ENCODE measurements at places on chromosomes 2 and 18.
A peak's percentile ranks its signal among the peaks of the same experiment; 100 is the strongest.

- no peaks in the 10 kb centered on the region for H3K27me3 ChIP-seq
- no peak for DNase-seq
- H3K27ac ChIP-seq, result no peak overlapping the region
- H3K4me3 ChIP-seq, result no peak overlapping the region
These were observed 35.6 kb downstream of the HK2 start for GRCh38 chr2:74869517-74869916.

DNA sequence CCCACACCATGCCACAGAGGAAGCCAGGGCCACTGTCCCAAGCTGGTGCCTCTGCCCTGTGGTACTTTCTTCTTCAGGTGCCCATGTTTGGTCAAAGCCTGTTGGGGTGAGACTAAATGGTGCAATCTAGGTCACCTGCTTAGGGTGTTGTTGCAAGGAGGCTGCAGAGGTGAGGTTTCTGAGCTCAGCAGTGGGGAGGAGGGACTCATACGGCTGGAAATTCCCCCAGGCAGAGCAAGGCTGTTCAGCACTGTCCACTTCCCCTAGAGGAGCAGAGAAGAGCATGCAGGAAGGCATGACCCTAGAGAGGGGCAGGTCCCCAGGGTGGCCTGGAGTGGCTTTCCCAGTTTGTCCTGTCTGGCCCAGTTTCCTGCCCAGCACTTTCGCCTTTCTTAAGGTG is 211.0 kb downstream of the HAUS1 start:
- H3K4me3 ChIP-seq, result no peak overlapping the region
- H3K27me3 ChIP-seq, result no peaks in the 10 kb centered on the region
- H3K4me1 ChIP-seq, result no peaks in the 10 kb centered on the region
- H3K27ac ChIP-seq, result no peak overlapping the region

GRCh38 chr2:96201338-96201737 is 7.3 kb downstream of the STARD7 start:
- H3K4me3 ChIP-seq, result no peak overlapping the region
- peaks cover 38% of the 10 kb centered on the region for H3K4me1 ChIP-seq
- H3K27me3 ChIP-seq, result no peaks in the 10 kb centered on the region
- no peak for DNase-seq

DNA sequence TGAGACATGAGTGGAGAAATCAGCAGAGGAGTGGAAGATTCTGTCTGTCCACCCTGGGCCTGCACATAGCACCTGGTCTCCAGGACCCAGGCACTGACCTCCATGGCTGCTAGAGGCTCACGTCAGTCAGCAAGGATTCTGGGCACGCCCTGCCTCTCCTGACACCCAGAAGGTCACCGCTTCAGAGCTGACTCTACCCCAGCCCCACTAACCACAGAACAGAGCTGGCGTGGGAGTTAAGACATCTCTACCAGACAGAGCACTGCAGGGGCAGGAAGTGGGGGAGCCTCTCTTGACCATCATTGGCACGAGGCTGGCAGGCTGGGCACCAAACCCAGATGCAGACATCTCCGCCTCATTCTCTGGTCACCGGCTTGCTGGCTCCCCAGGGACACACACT is 3.0 kb downstream of the ADCY3 start:
- H3K27me3 ChIP-seq, result no peaks in the 10 kb centered on the region
- no peaks in the 10 kb centered on the region for H3K36me3 ChIP-seq
- DNase-seq, result no peak
- no peak overlapping the region for H3K4me3 ChIP-seq
- H3K4me1 ChIP-seq, result 0 out of 2 replicates have a peak, but pooled peaks cover 3% of the 10 kb centered on the region

GRCh38 chr2:222977121-222977520 is 74.9 kb upstream of the KCNE4 start:
- DNase-seq, result no peak
- no peaks in the 10 kb centered on the region for H3K4me1 ChIP-seq
- H3K27ac ChIP-seq, result no peak overlapping the region
- H3K36me3 ChIP-seq, result no peaks in the 10 kb centered on the region
- no peak overlapping the region for H3K4me3 ChIP-seq
- no peaks in the 10 kb centered on the region for H3K27me3 ChIP-seq

- H3K36me3 ChIP-seq, result no peaks in the 10 kb centered on the region
- H3K4me1 ChIP-seq, result no peaks in the 10 kb centered on the region
- H3K4me3 ChIP-seq, result no peak overlapping the region
- H3K27me3 ChIP-seq, result no peaks in the 10 kb centered on the region
- DNase-seq, result no peak
- no peak overlapping the region for H3K27ac ChIP-seq
These were observed 36.3 kb downstream of the ACVR1C start for GRCh38 chr2:157592374-157592773.

DNA sequence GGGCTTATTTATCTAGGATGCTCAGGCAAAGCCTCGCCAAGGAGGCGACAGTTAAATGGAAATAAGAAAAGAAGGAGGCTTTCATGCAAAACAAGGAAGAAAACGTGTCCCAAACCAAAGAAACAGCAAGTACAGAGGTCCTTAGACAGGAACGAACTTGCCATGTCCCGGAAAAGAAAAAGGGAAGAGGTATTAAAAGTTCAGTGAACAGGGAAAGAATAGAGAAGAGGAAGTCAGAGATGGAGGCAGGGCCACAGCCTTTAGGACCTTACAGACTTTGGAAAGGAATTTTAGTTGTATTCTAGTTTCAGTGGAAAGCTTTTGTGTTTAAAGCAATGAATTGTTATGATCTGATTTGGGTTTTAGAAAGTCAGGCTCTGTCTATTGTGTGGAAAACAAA is 22.1 kb downstream of the IKZF2 start:
- DNase-seq, result no peak
- no peak overlapping the region for H3K27ac ChIP-seq
- H3K27me3 ChIP-seq, result no peaks in the 10 kb centered on the region
- H3K36me3 ChIP-seq, result no peaks in the 10 kb centered on the region
- no peak overlapping the region for H3K4me3 ChIP-seq

- DNase-seq, result no peak
- H3K27ac ChIP-seq, result no peak overlapping the region
- no peaks in the 10 kb centered on the region for H3K36me3 ChIP-seq
These were observed 219.5 kb upstream of the ATP5MC3 start for GRCh38 chr2:175400975-175401374.

DNA sequence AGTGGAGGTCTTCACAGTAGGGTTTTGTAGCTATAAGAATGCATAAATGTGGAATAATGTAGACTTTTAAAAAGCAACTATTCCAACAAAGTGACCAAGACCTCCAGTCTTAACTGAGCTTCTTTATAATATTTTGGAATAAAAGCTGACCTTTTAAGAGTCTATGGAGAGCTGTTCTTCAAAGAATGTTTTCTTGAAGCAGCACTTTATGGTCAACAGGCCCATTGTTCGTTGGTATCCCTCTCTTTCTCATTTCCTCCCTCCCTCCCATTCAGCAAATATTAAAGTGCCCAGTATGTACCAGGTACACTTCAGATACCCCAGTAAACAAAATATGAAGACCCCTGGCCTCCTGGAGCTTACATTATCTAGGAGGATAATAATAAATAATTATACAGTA is 140.1 kb upstream of the SMAD7 start:
- H3K4me1 ChIP-seq, result no peaks in the 10 kb centered on the region
- no peaks in the 10 kb centered on the region for H3K36me3 ChIP-seq
- DNase-seq, result no peak

DNA sequence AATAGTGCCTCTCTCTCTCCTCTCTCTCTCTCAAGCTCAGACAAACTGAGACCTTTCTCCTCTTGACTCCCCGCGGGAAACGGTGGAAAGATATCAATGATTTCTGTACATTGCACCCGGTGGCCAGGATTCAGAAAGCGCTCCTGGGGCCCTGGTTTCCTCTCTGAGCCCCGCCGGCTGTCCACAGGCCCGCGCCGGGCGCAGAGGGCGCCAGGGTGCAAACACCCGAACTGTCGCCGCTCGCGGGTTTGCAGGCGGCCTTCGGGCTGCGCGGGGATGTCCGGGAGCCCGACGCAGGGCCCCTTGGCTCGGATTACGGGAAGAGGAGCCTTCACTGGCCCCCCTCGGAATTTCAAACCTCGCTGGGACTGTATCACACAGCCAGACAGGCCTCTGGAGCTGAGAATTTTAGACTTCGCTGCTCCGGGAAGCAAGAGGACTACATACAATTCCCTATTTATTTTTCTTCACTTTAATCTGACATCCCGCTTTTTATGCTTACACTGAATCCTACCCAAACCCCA is 5.2 kb upstream of the EN1 start:
- H3K27ac ChIP-seq, result no peak overlapping the region
- H3K4me1 ChIP-seq, result 0 out of 2 replicates have a peak, but pooled peaks cover 3% of the 10 kb centered on the region
- no peak for DNase-seq
- no peaks in the 10 kb centered on the region for H3K36me3 ChIP-seq
- no peak overlapping the region for H3K4me3 ChIP-seq
- peaks cover 15% of the 10 kb centered on the region for H3K27me3 ChIP-seq

DNA sequence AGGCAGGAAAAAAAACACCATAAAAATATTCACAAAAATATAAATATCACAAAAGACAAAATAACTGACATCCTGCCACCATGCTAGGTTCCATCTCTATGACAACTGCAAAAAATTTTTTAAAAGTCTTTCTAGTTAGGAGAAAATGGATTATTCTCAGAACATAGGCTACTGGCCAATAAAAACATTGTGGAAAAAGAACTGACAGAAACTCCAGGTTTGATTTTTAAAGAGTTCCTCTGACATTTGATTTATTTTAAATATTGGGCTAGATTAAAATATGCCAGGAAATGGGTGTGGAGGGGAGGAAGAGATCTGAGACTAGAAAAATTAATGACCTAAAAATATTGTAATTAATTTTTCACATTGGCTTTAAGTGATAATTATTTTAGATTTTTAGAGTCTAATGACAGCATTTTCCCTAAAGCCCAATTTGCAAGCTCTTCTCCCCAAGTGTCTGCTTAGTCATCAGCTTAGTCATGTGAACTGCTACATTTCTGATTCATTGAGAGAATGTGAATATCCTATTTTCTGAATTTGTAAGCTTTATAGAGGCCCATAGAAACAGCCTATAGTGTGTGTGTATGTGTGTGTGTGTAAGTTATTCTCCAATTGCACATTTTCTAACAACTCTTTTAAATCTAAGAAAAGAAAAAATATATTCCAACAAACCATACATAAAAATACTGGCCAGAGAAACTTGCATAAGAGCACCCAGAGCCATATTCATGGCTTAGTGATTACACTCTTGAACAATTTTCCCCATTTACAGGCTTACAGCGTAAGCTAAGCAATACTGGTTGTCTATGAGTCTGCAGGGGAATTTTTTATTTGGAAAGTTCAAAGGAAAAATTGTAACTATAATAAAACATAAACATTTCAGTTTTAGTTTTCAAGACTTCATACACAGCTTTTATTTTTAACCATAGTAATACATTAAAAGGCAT is 48.4 kb downstream of the TMEFF2 start:
- H3K4me1 ChIP-seq, result no peaks in the 10 kb centered on the region
- no peak for DNase-seq
- H3K27me3 ChIP-seq, result no peaks in the 10 kb centered on the region
- H3K4me3 ChIP-seq, result no peak overlapping the region
- no peaks in the 10 kb centered on the region for H3K36me3 ChIP-seq
- no peak overlapping the region for H3K27ac ChIP-seq

- H3K4me3 ChIP-seq, result peak overlapping the region; percentile 83
- no peak for DNase-seq
- peak overlapping the region; percentile 86 for H3K27ac ChIP-seq
- H3K36me3 ChIP-seq, result peaks cover 2% of the 10 kb centered on the region
- H3K27me3 ChIP-seq, result no peaks in the 10 kb centered on the region
These were observed 1.7 kb downstream of the MYO1B start for GRCh38 chr2:191246820-191247380.

DNA sequence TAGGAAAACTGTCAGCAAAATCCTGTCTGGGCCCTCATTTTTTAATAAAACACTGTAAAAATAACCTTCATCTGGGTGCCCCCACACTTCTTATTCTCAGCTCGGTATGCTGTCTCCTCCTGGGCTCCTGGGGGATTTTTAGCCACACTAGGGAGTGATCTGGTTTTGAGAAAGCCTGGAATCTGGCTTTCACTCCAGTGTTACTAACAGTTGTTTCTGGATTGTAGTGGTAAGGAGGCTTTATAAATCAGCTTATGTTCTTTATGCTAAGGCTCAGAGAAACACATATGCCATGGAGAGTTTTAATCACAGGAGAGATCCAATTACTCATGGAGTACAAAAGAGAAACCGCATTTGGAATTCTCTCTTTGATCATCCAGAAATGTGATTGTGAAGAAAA is 744.3 kb upstream of the SOX11 start:
- no peaks in the 10 kb centered on the region for H3K36me3 ChIP-seq
- no peak overlapping the region for H3K4me3 ChIP-seq
- no peak overlapping the region for H3K27ac ChIP-seq
- no peak for DNase-seq
- no peaks in the 10 kb centered on the region for H3K4me1 ChIP-seq

DNA sequence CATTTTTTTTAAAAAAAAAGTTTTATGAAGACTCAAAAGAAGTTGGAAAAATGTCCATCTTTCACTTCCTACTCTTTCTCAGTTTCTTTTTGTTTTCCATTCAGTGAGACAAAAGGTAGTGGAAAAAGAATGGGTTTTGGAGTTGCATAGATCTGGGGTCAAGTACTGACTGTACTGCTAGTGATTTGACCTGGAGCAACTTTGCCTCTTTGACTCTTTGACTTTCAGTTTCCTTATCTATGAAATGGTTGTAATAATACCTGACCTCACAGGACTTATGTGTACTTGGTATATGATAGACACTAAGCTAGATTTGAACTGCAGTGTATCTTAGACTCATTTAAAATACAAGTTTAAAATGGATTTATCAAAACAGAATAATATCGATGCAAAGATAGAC is 3.5 kb upstream of the KCNE4 start:
- no peaks in the 10 kb centered on the region for H3K36me3 ChIP-seq
- H3K4me3 ChIP-seq, result no peak overlapping the region
- no peak overlapping the region for H3K27ac ChIP-seq
- H3K4me1 ChIP-seq, result no peaks in the 10 kb centered on the region
- DNase-seq, result no peak

DNA sequence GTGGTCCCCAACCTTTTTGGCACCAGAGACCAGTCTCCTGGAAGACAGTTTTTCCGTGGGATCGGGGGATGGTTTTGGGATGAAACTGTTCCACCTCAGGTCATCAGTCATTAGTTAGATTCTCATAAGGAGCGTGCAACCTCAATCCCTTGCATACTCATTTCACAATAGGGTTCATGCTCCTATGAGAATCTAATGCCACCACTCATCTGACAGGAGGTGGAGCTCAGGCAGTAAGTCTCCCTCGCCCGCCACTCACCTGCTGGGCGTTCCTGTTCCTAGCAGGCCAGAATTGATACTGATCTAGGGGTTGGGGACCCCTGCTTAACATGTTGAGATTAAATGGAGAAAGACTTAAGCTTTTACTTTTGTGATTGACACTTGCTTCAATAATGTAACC is 9.9 kb downstream of the NABP1 start:
- H3K4me3 ChIP-seq, result no peak overlapping the region
- no peak overlapping the region for H3K27ac ChIP-seq
- H3K27me3 ChIP-seq, result no peaks in the 10 kb centered on the region
- no peak for DNase-seq
- peaks cover 40% of the 10 kb centered on the region for H3K36me3 ChIP-seq
